KBM-7 (cell line): ENCODE measurements at places on chromosomes 4 and X.

- DNase-seq: no peak
These were observed 308.8 kb downstream of the TEX13C start for GRCh38 chrX:125628435-125628834.

GRCh38 chr4:23260511-23260910 lies 567.8 kb downstream of the GBA3 start:
- DNase-seq: no peak

DNA sequence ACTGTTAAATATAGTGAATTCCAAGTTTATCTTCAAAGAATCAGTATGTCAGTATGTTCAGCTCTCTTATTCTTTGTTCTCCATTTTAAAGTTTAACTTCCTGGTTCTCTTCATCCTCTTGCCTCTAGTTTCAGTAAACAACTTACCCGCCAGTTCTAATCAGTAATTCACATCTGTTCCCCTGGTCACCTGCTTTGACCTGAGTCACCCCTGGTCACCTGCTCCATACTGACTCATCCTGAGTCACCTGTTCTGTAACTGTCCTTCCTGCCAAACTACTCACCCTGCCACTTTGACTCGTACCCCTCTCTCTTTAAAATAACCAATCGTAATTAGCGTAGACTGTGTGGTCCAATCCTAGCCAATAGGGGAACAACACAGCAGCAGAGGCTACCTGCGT lies 992.7 kb upstream of the HS3ST1 start:
- no peak for DNase-seq

DNA sequence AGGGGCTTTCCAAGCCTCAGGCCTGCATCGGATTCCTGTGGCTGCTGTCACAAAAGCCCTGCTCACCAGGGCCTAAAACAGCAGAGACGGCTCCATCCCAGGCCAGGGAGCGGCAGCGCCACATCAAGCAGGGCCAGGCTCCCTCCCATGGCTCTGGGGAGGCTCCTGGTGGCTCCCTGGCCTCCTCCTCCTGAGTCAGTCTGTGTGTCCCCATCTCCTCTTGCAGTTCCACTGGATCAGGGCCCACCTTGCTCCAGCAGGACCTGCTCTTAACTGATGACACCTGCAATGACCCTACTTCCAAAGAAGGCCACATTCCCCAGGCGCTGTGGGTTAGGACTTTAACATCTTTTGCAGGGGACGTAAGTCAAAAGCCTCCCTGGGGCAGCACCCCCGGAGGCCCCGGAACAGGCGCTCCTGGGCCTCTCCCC lies 51.9 kb downstream of the CPZ start:
- DNase-seq: no peak
